ENCODE measurements at places on chromosomes 6 and 20.

- DNase-seq, result no peak
These were observed 32.5 kb upstream of the IYD start for GRCh38 chr6:150336299-150336698.

GRCh38 chr6:7236306-7237209 lies 76.4 kb downstream of the SSR1 start:
- DNase-seq, result no peak

GRCh38 chr6:163877877-163878639 lies 463.5 kb downstream of the QKI start:
- no peak for DNase-seq

DNA sequence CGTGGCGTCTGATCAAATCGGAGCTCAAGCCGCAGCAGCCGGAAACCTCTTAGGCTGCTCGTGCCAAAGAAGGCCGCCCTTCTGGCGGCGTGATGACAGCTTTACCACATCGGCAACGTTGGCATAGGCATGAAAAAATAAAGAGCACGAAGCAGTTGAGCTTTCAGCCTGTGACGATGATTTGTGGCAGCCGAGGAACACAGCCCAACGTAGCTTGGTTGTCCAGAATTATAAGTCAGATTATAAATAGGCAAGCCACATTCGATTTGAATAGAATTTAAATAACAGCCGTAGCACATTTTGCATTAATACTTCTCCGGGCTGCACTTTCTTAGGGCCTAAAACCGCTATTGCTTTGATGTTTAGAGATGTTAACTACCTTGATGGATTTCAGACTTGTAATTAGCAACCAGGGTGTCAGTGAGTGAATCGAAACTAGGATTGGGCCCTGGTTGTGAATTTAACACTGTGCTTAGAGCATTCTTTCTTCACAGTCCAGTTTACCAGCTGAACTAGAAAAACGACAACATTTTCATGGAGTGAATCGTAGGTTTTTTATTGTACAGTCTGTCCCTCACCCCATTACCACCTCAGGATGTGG lies 864 bp upstream of the BCLAF1 start:
- peak; percentile 83 for DNase-seq

GRCh38 chr6:133595111-133595761 lies 293.7 kb upstream of the TCF21 start:
- no peak for DNase-seq

DNA sequence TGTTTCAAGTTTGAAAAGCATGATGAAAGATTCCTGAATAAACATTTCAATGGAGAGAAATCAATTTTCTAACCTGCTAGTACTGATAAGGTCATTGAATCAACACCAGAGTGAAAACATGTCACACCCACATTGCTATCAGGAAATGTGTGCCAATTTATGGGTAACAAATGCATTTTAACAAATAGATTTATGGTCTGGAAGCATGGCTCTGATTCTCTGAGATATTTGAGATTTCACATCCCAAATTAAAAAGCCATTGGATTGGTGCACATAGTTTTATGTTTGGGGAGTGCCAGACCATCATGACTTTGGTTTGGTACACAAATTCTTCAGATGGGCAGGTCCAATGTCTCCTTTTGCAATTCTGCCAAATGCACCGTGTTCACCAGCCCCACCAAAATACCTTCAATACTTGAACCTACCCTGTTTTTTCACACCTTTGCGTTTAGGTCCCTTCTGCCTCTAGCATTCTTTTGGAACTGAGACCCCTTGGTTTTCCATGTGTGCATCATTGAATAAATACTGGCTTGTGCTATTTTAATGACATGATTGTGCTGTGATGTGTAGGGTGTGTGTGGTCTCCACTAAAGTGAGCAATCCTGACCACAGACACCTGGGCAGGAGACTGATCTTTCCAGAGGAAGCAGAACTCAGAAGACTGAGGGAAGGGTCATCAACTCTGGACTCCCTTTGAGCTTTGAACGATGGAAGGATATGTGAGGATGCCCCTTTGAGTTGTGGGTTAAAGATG lies 20.4 kb downstream of the IL20RA start:
- no peak for DNase-seq

DNA sequence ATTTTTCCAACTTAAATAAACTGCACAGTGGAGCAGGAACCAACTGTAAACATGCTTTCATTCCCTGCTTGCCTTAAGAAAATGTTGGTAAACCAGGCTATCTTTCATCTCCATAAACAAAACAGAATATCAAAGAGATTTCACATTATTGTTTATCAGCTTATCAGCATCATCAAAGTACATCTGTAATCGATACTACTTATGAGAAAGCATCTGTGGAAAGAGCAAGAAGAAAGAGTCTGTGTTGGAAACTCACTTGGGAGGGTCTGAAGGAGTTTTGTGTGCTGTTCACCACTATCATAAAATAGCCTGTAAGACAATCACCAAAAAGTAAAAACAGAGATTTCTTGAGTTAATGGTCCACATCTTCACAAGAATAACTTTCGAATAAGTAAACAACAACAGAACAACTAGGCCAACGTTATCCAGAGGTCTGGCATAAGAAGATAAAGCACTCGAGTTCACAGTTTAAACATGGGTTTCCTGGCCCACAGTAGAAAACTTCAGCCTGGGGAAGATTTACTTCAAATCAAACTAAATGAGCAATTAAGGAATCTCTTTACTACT lies 47.9 kb downstream of the EPB41L2 start:
- DNase-seq, result no peak

- DNase-seq, result no peak
These were observed 1.3 kb upstream of the ENPP4 start for GRCh38 chr6:46128476-46128875.

Data from DND-41 (cell line).